Effector CD4-positive, alpha-beta T cell (primary cell): ENCODE measurements at places on chromosomes 16 and 17.

- DNase-seq, result no peak
Observed at GRCh38 chr16:57549730-57550129, 7.3 kb downstream of the ADGRG5 start.

- DNase-seq, result no peak
Observed at GRCh38 chr16:87273471-87274030, 43.6 kb downstream of the C16orf95 start.

- DNase-seq, result no peak
Observed at GRCh38 chr17:41578538-41578937, 6.7 kb upstream of the KRT9 start.

- DNase-seq, result no peak
Observed at GRCh38 chr17:13521784-13522183, 79.9 kb downstream of the HS3ST3A1 start.

- DNase-seq, result no peak
Observed at GRCh38 chr17:8709006-8709405, 35.6 kb downstream of the CCDC42 start.

DNA sequence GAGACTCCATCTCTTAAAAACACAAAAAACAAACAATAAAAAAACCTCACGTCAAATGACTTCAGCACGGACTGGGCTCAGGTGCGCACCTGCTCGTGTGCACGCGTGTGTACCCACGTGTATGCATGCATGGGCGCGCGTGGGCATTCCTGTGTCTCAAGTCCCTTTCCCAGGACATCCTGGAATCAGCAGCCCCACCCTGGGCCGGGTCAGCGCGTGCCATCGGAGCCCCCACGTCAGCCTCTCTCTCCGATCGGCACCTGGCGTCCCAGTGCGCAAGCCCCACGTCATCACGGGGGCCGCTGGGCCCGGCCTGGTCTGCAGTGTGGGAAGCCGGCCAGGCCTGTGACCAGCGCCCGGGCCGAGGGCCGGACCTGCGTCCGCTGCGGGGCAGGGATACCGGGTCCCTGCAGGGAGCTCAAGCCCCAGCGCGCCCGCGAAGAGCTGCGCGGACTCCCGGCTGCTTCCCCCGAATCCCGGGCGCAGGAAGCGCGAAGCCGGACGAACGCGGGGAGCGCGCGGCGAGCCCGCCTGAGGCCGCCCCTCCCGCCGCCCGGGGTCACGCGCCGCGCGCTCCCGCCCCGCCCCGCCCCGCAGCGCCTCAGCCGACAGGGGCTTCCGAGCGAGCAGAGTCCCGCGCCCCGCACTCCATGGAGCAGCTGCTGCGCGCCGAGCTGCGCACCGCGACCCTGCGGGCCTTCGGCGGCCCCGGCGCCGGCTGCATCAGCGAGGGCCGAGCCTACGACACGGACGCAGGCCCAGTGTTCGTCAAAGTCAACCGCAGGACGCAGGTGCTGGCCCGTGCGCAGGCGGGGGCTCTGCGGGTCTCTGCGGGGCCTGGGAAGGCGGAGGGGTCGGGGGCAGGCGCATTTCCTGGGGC lies at the start of gene FN3K:
Gene FN3K (plus strand): TSS at position 629 of the 880 bp plus-strand sequence. CDS start 22 bp downstream, at position 651.
- DNase-seq, result no peak

DNA sequence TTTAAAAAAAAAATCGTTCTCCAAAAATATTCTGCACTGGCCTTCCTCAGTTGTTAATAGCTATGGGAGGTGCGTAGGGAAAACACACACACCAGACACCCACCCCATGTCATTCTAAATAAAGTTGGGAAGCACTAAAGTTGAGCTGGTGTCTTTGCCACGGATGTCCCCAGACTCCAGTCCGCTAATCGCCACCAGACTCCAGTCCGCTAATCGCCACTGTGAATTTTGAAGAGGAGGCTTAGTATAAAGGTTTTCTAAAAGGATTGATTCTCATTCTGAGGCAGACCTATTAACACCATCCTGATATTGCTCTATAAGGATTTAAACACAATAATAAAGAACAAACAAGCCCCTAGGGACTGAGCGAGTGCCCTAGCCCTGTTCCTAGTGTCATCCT lies 22.7 kb upstream of the CPSF4L start:
- DNase-seq, result no peak

GRCh38 chr16:87499189-87499486 lies 6.3 kb upstream of the ZCCHC14 start:
- DNase-seq, result no peak

GRCh38 chr16:19437280-19437679 lies 19.6 kb downstream of the TMC5 start:
- no peak for DNase-seq

- no peak for DNase-seq
Observed at GRCh38 chr17:76686538-76687297, 24.0 kb downstream of the MXRA7 start.

GRCh38 chr16:30748634-30749445 lies 615 bp downstream of the PHKG2 start:
- no peak for DNase-seq

DNA sequence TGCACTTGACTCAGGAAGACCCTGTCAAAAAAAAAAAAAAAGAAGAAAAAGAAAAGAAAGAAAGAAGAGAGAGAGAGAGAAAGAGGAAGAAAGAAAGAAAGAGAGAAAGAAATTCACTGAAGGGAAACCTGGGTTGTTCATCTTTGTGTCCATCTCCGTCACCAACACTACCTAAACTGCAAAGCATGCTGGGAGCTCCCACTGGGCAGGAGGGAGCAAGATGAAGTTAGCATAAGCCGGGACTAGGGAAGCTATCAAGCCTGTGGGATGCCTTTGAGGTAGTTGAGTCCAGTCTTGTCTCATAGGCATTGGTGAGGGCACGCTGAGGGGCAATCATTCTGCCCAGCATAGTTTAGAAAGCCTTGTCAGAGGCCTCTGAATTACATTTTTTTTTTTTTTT lies 7.6 kb upstream of the CBFB start:
- DNase-seq, result no peak

DNA sequence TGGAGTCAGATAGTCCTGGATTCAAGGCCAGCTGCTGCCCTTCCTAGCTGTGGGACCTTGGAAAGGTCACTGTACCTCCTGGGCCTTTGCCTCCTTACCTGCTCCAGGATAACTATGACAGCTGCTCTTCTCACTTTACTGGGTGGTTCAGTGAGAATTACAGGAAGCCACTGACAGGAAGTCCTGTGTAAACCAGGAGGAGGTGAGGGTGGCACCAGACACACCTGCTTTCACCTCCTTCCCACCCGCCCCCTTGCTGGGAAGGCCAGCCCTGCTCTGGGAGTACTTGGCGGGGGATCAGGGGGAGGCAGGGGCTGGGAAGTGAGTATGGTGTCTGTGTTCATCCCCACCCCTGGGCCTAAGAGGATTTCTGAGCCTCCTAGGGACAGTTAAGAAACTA lies 42.6 kb downstream of the CPNE2 start:
- DNase-seq, result peak; percentile 25

DNA sequence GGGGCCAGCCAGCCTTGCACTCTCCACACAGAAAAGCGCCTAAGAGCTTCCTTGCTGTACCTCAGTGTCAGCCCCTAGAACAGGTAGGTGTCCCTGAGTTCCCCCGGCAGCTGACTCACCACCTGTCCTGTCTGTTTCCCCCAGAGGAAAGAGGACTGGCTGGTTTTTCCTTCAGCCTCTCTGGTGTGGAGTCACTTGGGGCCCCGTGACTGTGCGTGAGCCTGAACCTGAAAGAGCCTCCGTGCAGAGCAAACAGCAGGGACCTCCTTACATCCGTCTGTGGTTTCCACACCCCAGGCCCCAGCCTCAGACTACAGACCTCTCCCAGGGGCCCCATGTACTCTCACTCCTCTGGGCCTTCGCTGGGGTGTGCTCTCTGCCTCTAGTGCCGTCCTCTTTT lies 87.8 kb downstream of the GNAO1 start:
- DNase-seq, result peak; percentile 18

GRCh38 chr17:75501378-75502071 lies 13.8 kb downstream of the CASKIN2 start:
- DNase-seq, result no peak

DNA sequence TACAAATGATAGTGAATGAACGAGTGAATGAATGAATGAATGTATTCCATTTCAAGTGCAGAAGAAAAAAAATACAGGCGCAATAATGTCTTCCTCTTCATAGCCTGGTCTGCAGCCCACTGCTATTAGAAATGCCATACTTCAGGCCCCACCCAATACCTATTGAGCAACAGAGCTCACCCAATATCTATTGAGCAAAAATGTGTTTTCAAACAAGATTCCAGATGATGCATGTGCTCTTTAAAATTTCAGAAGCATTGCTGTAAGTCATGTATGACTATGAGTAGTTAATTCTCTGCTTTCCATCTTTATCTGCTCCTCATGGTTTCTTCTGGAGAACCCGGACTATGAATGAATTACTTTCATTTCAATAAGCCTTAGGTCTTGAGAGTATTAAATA lies 308.2 kb downstream of the XYLT1 start:
- no peak for DNase-seq

GRCh38 chr16:19315889-19316433 lies 30.4 kb downstream of the CLEC19A start:
- no peak for DNase-seq

DNA sequence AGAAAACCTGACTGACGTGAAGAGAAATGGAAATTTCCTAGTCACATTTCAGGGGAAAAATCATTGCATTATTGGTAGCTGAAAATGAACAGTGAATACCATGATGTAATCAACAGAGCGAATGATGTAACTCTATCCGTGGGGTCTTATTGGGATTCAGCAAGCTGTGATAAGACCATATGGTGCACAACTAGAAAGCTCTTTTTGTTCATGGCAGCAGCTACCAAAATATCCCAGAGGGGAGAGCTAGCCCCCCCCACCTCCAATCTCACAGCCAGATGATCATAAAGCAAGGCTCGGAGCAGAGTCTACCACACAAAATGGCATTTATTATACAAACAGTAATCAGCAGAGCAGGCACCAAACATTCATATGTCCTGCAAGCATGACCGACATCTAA lies 22.2 kb upstream of the DNAH17 start:
- no peak for DNase-seq

GRCh38 chr16:22296225-22297113 lies 740 bp upstream of the POLR3E start:
- no peak for DNase-seq

DNA sequence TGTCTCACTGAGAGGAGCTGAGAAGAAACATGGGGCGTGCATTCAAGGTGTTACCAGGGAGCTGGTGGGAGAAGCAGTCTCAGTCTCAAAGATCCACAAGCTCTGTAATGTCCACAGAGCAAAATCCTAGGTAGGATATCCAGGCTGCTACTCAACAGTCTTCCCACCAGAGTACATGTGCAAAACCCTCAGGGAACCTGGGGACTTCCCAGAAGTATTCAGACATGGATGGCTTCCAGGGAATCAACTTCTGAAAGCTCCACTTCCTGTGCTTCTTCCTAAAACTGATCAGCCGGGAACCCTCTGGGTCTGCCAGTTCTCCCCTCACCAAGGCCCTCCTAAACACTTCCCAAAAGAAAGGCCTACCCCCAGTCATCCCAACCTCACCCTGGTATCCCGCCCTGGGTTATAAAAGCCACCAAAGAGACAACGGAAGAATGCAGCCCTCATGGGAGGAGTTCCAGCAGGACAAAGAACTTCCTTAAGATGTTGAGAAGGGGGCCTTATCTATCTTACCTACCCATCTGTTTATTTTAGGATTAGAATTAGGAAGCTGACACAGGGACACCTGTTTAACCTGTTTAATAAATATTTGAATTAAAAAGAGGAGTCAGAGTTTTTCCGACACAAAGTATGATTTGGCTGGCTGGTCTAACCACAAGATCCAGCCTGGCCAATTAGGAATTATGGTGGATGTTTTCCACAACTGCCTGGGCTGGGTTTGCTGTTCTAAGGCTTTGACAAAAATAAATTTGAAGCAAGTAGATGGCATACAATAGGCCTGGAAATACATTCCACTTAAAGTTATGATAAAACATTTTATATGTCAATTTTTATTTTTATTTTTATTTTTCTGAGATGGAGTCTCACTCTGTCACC lies 37.0 kb downstream of the CUEDC1 start:
- DNase-seq, result no peak

GRCh38 chr17:21689604-21690003 lies 2.7 kb upstream of the KCNJ18 start:
- no peak for DNase-seq

DNA sequence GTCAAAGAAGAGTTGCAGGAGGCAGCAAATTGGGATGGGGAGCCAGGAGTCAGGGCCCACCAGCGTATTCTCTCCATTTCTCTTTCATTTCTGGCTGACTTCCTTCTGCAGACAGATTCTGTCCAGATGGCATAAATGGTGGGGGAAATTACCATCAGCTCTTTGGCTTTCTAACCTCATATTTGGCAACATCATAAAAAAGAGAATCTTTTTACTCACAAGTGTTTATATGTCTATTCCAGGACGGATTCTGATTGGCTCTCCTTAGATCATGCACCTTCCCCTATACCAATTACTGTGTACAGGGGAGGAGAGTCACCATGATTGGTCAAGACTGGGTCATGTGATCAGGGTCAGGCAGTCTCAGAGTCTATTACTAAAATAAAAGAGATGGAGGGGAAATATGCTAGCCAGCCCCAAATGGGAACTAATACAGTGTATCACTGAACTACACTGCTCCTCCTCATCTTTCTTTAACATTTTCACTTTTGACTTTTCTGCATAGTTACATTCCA lies 537.1 kb upstream of the EEF2KMT start:
- DNase-seq, result no peak

- DNase-seq, result no peak
Observed at GRCh38 chr17:20171741-20172365, 162.7 kb downstream of the SPECC1 start.

- DNase-seq, result peak; percentile 26
Observed at GRCh38 chr16:50747207-50747956, 5.5 kb downstream of the CYLD start.

GRCh38 chr16:56470232-56470631 lies 18.9 kb downstream of the OGFOD1 start:
- no peak for DNase-seq

- no peak for DNase-seq
Observed at GRCh38 chr17:8117980-8118768, at the start of gene ALOXE3. ALOXE3 (minus strand) TSS chr17:8118514; CDS start chr17:8117990, 524 bp downstream.

GRCh38 chr17:78267253-78268073 lies 36.0 kb downstream of the TMEM235 start:
- no peak for DNase-seq

DNA sequence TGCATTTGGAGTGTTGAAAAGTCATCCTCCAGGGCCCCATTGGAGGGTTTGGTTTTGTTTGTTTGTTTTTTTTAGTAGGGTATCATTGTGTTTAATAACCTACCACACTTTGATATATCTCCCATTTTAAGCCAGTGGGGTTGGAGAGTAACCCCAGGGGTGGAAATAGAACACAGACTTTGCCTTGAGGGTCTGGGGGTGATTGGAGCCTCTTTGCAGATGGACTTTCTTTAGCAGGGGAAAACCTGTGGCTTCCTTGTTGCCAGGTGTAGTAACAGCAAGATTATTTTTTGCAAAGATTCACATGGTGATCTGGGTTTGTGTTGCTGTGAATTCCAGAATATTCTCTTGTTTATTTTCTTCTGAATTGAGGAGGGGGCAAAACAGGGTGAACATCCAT lies 1.5 kb downstream of the ABCC1 start:
- DNase-seq, result no peak

GRCh38 chr17:48491527-48492273 lies 39.1 kb downstream of the HOXB1 start:
- DNase-seq, result no peak

- no peak for DNase-seq
Observed at GRCh38 chr16:77402672-77403071, 32.2 kb downstream of the ADAMTS18 start.

- no peak for DNase-seq
Observed at GRCh38 chr16:31016018-31016417, 5.6 kb upstream of the STX1B start.
